ENCODE measurements at places on chromosomes 12 and 14.

DNA sequence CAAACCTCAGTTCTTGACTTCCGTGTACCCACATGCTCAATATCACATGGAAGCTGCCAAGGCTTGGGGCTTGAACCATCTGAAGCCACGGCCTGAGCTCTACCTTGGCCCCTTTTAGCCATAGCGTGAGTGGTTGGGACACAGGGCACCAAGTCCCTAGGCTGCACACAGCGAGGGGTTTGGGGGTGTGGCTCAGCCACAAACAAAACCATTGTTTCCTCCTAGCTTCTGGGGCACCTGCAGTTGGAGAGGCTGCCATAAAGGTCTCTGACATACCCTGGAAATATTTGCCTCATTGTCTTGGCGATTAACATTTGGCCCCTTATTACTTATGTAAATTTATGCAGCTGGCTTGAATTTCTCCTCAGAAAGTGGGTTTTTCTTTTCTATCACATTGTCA lies 628.6 kb downstream of the NRXN3 start:
- DNase-seq = no peak

GRCh38 chr12:38465020-38465419 lies 148.4 kb downstream of the ALG10B start:
- DNase-seq = no peak

- no peak for DNase-seq
Measured at GRCh38 chr14:104499784-104500760, 79.5 kb upstream of the C14orf180 start.

- no peak for DNase-seq
Measured at GRCh38 chr12:3137268-3137781, 60.1 kb downstream of the TSPAN9 start.

- DNase-seq = no peak
Measured at GRCh38 chr14:38250331-38250730, 5.6 kb downstream of the CLEC14A start.

Measured in activated CD4-positive, alpha-beta T cell treated with anti-CD3 and anti-CD28 coated beads for 4 hours (primary cell).